ENCODE measurements at places on chromosomes 16 and 17.

- DNase-seq: peak; percentile 38
These were observed 83.5 kb downstream of the CDYL2 start for GRCh38 chr16:80720804-80721371.

- DNase-seq: no peak
These were observed 21.0 kb upstream of the RAP1GAP2 start for GRCh38 chr17:2775206-2775605.

DNA sequence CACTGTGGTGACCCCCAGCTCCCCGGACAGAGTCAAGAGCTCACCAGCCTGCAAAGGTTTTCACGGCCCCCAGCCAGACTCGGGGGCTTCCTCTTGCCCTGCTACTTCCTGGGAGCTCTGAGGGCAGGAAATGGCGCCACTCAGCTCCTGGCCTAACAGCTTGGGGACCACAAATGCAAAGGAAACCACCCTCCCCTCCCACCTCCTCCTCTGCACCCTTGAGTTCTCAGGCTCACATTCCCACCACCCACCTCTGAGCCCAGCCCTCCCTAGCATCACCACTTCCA is 375 bp upstream of the SPN start:
- DNase-seq: no peak

DNA sequence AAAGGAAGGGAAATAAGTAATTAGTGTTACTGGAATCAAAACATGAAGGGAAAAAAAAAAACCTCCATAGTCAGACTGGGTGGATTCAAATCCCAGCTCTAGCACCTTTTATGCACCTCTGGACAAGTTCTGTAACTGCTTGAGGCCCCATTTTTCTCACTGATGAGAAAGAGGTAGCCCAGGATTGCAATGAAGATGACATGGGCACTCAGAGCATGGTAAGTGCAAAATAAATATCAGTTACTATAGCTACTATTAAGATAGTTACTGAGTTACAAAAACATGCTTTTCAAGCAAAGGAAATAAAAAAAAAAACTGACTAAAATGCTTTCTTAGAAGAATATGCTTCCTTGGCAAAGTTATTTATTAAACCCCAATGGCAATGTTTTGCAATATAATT is 58.8 kb downstream of the CEP95 start:
- no peak for DNase-seq

GRCh38 chr16:57677622-57678369 is 9.7 kb downstream of the ADGRG3 start:
- no peak for DNase-seq

DNA sequence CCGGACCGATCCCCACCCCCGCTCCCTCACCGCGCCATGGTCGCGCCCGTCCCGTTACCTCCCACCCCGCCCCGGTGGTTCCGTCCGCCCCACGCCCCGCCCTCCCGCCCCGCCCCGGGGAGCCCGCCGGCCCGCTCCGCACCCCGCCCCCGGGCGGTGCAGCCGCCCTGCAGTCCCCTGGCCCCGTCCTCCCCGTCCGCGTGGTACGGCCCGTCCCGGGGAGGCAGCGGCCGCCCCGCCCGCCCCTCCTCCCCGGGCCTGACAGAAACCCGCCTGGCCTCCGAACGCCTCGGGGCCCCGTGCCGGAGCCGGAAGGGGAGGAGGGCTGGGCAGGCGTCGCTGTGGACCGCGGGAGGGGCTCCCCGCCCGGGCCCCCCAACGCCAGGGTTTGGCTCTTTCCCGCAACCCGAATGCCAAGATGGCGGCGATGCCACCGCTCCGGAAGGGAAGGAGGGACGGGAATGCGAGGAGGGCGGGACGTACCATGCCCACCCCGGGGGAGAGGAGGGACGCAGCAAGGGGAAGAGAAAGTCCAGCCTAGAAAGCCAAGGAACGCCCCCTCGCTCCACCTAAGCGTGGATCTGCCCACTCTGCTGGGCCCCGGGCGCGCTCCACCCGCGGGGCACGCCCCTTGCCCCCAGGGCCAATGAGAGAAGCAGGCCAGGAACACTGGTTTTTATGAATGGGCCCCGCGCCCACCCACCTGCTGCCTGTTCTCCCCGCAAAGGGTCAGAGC is at the start of gene PIP4K2B:
Gene PIP4K2B (minus strand): TSS at position 56 of the 736 bp plus-strand sequence. CDS start 132 bp downstream, outside the sequence.
- DNase-seq: peak; percentile 99

DNA sequence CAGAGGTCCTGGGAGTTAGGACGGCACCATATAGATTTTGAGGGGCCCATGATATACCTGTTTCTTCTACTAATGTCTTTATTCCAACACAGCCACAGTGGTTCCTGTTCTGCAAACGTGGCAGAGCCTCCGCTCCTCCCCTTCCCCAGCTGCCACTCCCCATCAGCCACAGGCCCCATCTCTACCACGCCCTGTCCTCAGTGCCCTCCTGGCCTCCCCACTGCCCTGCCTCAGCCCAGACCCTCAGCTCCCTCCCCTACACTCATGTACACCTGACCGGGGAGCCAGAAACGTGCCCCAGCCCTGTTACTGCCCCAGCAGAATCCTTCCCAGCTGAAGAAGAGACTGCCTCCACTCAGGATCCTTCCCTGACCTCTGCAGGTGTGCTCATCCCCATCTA is 11.9 kb upstream of the RBFOX3 start:
- DNase-seq: no peak

DNA sequence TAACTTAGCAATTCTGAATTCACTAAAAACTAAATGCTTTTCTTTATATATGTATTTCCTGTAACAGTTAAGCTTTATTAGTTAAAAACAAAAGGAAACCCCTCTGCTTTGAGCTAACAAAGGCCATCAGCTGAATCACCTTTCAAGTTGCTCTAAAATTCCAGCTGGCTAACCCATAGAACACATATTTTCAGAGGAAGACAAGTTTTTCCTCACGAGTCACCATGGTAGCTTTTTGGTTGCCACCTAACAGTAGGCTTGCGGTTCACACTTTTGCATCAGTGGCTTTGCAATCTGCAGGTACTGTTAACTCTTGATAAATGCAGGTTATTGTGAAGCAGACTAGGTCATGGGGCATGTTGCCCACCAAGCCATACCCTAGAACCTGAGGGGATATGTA is 57.6 kb upstream of the IRX5 start:
- peak; percentile 68 for DNase-seq

GRCh38 chr16:86951831-86952598 is 365.2 kb downstream of the C16orf95 start:
- peak; percentile 99 for DNase-seq

DNA sequence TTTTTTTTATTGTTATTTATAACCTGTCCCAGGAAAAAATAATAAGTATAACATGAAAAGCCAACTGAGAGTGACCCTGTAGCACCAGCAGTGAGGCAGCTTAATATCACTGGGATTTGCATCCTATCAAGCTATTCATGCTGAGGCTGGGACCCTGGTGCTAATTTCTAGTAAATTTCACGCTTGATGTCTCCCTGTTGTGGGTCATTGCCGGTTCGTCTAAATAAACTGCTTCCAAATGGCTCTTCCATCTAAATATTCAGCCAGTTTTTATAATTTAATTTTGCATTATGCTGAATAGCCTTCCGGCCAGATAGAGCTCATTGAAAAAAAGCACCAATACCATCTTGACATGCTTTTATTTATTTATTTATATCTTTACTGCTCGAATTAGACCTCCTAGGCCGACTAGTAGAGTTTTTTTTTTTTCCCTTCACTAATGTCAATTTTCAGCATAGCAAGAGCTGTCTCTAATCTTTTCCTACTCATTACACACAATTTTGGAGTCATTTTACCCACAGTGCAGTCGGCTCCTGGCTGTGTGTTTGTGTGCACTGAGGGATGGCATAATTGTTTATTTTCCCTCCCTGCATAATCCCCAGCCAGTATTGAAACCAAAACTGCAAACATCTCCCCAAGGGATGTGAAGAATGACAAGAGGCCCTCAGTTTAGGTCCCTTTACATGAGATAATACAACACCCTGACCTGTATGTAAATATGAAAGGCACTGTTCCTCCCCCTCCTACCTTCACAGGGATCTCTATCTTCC is 168.8 kb downstream of the AATF start:
- DNase-seq: no peak

DNA sequence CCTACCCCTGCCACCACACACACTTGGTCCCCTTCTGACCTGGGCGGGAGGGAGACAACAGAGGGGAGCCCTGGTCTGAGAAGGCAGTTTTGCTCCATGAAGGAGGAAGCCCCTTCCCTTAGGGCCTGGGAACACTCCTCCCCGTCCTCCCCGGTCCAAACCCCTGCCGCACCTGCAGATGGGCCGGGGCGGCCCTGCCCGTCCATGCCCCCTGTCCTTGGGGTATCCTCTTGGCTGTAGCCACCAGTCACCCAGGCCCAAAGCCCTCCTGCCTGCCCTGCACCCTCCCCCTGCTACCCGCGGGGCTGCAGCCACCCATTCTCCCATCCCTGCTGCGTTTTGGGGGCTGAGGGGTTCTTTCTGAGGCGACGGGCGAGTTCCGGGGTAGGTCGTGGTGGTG is 33.9 kb downstream of the GSE1 start:
- no peak for DNase-seq

DNA sequence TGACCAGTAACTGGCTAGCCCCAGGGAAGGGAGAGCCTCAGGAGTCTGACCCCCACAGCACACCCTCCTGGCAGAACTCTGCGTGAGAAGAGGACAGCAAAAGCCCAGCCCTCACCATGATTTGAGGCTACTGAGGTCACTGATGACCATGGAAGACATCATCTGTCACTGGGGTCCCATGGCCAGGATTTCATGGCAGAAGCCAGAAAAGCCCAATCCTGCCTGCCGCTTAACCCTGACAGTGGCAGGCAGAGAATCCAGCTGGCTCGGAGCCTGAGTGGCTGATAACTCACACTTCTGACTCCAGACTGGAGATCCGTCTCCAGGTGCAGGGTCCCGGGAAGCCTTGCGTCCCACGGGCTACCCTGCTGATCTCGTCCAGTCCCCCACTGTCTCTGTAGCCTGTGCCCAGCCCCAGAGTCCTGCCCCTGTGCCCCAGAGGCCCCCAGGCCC is 17.5 kb downstream of the GRIN2C start:
- DNase-seq: no peak

DNA sequence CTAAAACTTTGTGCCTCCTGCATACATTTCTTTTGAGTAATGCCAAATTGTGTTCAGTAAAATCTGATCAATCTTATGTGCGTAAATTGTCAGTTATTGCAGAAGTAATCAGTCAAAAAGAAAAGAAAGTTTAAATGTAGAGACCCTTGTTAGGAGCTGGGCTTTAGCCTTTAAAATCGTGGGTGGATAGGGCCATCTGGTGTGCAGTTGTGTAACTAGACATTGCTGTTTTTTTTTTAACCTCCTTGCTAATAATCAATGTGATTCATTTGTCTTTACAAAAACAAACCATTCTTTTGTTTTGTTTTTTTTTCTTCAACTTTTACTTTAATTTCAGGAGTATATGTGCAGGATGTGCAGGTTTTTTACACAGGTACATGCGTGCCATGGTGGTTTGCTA is 5.3 kb upstream of the WWOX start:
- DNase-seq: no peak

GRCh38 chr17:71412803-71413202 is 708.0 kb upstream of the SOX9 start:
- peak; percentile 97 for DNase-seq

- DNase-seq: no peak
These were observed 256.6 kb downstream of the CPPED1 start for GRCh38 chr16:12546918-12547607.

- DNase-seq: no peak
These were observed 9.1 kb downstream of the NLE1 start for GRCh38 chr17:35132816-35133550.

- DNase-seq: no peak
These were observed 31.7 kb downstream of the CLTC start for GRCh38 chr17:59651346-59651745.

GRCh38 chr16:5333991-5334390 is 236.4 kb upstream of the EEF2KMT start:
- no peak for DNase-seq

- DNase-seq: peak; percentile 16
These were observed 18.8 kb upstream of the ASGR2 start for GRCh38 chr17:7133424-7133823.

DNA sequence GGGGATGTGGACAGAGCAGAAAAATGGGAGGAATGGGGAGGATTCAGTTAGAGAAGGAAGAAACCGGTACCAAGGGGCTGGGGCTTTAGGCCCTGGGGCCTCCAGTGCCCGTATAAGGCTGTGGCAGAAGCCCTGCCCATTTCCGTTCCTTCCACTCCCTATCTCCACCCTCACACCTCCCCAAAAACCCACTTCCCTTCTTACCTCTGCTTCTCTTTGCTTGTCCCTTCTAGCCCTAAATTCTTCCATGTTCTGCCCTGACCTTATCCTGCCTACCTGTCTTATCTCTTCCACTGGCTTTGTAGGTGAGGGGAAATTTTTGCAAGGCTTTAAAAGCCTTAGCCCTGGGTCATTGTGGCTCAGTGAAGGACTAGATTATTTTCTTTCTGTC is 4.1 kb downstream of the RNF167 start:
- DNase-seq: no peak

GRCh38 chr16:4566144-4566543 is 10.0 kb downstream of the C16orf96 start:
- DNase-seq: no peak

DNA sequence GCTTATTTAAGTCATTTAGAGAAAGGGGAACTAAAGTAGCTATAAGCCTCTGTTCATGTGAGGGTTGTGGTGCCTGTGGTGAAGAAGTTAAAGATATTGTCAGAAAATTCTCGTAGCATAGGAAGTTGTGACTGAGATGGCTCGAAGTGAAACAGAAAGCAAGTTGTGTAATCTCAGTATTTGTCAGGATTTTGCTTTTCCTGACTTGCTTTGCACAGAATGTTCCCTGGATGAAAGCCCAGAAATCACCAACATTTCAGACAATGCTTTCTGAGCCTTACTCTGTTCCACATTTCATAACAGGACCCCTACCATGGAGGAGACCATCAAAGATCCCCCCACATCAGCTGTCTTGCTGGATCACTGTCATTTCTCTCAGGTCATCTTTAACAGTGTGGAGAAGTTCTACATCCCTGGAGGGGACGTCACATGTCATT is 10.6 kb downstream of the CALCOCO2 start:
- DNase-seq: peak; percentile 49

- no peak for DNase-seq
These were observed 20.0 kb downstream of the FBXO47 start for GRCh38 chr17:38947189-38947588.

DNA sequence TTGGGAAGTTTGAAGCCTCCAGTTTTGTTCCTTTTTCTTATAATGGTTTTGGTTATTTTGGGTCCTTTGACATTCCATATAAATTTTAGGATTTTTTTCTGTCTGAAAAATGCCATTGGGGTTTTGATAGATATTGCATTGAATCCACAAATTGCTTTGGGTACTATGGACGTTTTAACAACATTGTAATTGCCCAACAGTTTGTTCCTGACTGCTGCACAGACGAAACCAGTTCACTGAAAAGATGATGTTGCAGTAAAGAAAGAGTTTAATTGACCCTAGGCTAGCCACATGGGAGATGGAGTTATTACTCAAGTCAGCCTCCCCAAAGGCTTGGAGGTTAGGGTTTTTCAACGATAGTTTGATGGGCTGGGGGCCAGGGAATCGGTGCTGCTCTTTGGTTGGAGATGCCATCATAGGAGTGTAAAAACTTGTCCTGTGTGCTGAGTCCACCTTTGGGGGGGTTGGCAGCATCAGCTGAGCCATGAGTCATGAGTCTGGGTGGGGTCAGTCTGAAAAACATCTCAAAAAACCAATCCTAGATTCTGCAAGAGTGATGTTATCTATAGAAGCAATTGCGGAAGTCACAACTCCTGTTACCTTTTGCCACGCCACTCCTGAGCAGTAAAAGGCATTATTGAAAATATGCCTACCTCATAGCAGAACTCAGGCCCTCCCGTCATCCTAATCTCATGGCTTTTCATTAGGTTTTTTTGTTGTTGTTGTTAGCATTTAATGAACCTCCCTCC is 2.7 kb upstream of the PRSS41 start:
- no peak for DNase-seq

GRCh38 chr17:53837131-53837530 is 14.4 kb downstream of the KIF2B start:
- peak; percentile 17 for DNase-seq

GRCh38 chr16:397135-397661 is at the start of gene NME4:
Gene NME4, plus strand, starts transcription at chr16:397199. Its CDS starts 24 bp downstream, at chr16:397223.
- DNase-seq: peak; percentile 43

Data from fibroblast of skin of right biceps (primary cell).